NCI-H187 (cell line): ENCODE measurements at places on chromosomes 5 and 9.

DNA sequence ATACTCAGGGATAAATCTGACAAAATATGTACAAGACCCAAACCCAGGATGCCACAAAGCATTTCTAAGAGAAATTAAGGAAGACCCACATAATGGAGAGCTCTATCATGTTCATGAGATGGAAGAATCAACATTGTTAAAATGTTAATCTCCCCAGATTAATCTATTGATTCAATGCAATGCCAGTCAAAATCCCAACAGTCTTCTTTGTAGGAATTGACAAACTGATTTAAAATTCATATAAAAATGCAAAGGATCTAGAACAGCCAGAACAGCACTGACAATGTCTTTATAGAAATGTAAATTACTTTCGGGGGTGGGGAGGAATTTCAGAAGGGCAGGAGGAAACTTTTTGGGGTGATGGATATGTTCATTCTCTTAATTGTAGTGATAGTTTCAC lies 281.6 kb upstream of the SEMA6A start:
- no peak for DNase-seq

- DNase-seq = no peak
These were observed 19.3 kb upstream of the STRBP start for GRCh38 chr9:123287639-123288038.

- no peak for DNase-seq
These were observed 303.9 kb downstream of the DMRT2 start for GRCh38 chr9:1354086-1354485.

DNA sequence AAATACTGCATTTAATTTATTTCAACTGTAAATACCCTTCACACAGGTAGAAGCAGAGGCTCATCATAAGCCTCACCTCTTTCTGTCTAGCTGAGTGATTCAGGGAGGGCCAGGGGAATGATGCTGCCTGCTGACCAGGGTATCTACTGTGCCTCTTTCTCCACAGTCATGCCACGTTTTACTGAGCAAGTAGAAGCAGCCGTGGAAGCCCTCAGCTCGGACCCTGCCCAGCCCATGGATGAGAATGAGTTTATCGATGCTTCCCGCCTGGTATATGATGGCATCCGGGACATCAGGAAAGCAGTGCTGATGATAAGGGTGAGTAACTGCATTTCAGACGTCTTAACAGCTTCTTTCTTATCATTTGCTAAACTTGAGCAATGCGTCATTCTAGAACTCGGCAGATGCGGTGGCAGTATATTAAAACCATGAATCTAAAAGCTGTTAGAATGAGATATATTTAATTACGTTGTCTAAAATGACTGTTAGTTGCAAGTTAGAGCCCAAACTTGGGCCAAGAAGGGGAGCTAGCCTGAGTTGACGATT lies 50.0 kb upstream of the LRRTM2 start:
- no peak for DNase-seq

DNA sequence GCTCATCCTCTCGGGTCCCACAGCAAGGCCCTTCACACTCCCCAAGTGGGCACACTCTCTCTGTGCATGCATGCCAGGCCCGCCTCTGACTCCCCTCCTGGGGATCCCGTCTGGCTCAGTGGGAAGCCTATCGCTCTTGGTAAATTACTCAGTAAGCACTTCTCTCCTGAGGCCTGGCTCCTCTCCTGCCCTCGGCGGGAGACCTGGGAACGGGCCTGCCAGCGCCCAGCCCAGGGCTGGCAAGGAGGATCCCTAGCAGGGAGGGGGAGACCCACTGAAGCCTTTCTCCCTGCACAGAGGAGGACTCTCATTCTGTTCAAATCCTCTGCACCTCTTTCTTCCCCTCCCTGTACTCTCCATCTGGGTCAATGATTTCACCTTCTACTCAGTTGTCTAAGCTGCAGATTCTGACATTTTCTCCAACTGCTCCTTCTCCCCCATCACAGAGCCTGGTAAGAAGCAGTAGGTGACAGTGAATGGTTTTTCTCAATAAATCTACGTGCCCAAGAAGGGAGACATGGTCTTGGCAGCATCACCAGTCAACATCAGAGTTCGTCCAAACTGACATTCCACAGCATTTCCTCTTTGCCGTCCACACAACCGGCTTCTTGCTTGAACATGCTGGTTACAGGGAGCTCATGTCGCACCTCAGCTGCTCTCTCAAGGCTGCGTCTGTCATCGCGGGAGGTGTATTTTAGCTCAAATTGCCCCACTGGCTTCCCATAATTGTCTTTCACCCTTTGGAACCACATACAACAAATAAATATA lies 81.9 kb downstream of the GPR21 start:
- no peak for DNase-seq

GRCh38 chr9:75699017-75699416 lies 191.5 kb upstream of the PCSK5 start:
- no peak for DNase-seq

- no peak for DNase-seq
These were observed 102.6 kb downstream of the RGS3 start for GRCh38 chr9:113566016-113566711.

DNA sequence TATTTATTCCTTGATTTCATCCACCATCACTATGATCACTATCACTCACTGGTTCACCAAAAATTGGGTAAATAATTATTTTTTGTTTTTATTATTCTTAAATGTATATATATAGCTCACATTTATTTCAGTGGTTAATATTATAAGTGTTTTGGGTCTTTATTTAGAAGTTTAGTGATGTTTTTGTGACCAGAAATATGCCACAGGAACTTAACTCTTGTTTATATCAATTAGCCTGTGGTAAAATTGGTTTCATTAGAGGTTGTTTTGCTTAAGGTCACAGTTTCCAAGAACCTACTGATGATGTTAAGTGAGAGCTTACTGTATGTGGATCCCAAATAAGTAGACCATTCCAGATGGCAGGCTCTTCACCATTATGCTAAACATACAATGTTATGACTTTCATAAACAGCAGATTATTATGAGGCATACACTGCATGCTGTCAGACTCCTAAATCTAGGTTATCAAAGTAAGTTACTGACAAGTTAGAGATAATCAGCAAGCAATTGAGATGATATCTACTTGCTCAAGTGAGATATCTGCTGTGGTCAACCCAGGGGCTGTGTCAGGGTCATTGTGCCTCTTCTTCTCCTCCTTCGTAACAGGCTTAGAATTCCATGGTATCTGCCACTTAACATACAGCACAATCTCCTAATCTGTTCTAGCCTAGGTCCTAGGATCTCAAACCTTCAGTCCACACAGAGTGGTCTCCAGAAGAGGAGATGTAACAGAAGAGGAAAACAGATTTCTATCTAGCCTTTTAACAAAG lies 57.6 kb downstream of the NR3C1 start:
- no peak for DNase-seq
